ENCODE measurements at places on chromosomes 7 and 10.

GRCh38 chr7:99621271-99621670 is 4.5 kb downstream of the ZSCAN25 start:
- no peak for DNase-seq

GRCh38 chr7:124310934-124311390 is 278.1 kb upstream of the TMEM229A start:
- no peak for DNase-seq

- no peak for DNase-seq
These were observed 297.5 kb downstream of the HDAC9 start for GRCh38 chr7:18792871-18793595.

DNA sequence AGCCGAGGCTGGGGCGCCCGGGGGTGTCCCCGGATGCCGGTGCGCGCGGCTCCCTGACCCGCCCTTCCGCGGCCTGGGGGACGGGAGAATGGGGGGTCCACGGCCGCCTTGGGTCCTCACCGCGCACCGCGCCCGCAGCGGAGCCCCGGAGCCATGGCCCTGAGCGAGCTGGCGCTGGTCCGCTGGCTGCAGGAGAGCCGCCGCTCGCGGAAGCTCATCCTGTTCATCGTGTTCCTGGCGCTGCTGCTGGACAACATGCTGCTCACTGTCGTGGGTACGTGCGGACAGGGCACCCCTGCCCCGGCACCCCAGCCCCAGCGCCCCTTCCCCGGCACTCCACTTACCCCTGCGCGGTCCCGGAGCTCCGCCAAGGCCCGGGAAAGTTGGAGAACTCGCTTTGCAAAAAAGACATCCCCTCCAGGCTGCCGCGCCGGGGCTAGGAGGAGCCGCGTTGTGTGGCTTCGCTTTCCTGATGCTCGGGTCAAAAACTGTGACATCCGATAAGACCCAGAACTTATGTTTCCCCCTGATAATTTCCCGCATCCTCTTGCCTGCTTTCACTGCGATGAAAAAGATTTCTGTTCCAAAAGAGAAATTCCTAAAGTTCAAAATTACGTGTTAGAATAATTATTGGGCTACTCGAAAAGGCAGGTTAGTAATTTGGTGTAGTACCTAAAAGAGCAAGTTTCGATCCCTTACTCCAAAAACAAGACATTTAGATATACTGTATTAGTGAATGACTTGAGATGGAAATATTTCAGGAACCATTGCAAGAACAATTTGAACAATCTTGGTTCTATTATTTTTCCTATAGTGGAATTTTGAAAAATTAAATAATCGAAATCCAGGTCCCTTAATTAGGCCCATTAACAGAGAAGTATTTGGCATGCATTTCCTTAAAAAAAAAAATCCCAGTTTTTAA is 888 bp downstream of the SLC18A2 start:
- DNase-seq, result no peak

GRCh38 chr10:47369251-47369894 is 14.7 kb downstream of the ZNF488 start:
- DNase-seq, result no peak

DNA sequence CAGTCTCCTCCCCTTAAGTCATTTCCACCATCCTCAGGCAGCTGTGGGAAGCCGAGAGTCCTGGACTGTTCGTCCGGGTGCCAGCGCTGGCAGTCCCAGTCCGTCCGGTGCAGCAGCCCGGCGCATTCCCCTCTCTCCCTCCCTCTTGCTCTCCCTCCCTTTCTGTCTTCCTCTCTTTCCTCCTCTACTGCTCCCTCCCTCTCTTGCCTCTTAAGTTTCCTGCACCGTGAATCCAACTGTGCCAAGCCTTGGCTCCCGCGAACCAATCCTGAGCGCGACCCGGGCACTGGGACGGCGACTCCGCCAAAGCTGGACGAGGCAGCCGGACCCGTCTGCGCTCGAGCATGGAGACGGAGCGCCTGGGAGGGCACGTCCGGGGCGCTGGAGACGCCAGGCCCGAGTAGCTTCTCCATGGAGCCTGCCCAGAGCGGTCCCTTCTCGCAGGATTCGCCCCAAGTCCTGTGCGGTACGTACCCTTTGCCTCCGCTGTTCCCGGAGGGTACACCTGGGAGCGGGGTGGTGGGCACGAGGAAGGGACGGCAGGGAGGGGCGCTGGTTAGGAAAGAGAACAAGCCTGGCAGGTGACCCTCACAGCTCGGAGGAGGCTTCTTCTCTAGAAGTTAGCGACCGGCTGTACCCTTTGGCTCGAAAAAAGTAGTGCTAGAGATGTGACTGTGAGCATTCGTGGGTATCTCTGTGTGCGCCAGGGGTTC is 1.0 kb downstream of the NXPH1 start:
- DNase-seq, result no peak

DNA sequence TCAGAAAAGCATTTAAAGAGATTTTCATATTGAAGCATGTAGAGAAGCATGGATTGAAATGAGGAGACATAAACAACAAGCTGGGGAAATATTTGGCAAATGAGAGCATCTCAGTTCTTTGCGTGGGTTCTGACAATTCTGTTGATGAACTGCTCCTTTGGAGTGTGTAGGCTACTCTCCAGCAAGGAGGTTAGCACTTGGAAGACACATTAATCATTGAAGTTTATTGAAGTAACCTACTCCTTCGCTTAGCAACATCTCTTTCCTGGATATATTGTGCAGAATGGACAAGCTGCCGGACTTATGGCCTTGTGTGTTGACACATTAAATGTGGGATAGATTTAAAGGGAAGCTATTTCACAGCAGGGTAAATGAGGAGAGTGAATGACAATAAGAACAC is 354.5 kb upstream of the VWC2 start:
- DNase-seq, result no peak

- no peak for DNase-seq
These were observed 166.3 kb upstream of the RNF32 start for GRCh38 chr7:156474241-156474743.

- DNase-seq, result no peak
These were observed 20.4 kb downstream of the DNAJC9 start for GRCh38 chr10:73226663-73227062.

DNA sequence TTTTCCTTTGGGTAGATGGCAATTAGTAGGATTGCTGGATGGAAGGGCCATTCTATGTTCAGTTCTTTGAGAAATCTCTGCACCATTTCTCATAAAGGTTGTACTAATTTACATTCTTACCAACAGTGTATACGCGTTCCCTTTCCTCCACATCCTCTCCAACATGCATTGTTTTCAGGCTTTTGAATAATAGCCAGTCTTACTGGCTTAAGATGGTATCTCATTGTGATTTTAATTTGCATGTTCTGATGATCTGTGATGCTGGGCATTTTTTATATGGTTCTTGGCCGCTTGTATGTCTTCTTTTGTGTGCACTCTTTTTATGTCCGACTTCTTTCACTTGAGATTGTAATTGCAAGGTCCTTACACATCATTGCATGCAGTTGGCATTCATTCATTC is 11.7 kb downstream of the CLIP2 start:
- no peak for DNase-seq

GRCh38 chr7:83546586-83546985 is 102.4 kb downstream of the SEMA3E start:
- DNase-seq, result no peak

DNA sequence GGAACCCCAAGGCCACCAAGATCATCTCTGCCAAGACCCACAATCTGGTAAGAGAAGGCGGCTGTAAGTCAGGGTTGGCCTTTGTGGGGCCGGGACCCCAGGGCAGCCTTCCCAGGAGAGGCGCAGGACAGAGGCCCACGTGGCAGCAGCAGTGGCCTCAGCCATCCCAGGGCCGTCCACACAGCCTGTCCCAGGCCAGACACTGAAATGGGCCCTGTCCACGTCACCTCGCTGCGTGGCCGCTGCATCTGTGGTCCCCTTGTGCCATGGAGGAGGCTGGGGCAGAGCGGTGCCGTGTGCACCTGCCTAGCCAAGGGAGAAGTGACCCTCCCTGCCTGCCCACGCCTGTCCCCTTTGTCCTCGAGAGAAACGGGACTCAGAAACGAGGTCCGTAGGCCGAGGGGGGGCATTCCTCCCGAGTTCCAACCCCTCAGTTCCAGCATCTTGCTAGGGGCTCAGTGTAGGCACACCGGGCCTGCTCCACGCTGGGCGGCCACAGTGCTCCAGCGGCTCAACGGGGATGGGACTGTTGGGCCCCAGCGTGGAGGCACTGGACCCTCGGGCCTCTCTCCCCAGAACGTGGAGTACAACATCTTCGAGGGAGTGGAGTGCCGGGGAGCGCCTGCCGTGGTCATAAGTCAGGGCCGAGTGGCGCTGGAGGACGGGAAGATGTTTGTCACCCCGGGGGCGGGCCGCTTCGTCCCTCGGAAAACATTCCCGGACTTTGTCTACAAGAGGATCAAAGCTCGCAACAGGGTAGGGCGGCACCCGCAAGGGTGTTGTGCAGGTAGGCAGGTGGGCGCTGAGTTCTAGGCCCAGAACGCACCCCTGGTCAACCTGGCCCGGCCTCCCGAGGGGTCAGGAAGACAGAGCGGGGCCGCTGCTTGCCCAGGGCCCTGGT is 15.6 kb downstream of the DPYSL4 start:
- no peak for DNase-seq

GRCh38 chr10:30977385-30977784 is 54.3 kb downstream of the ZNF438 start:
- DNase-seq, result no peak

DNA sequence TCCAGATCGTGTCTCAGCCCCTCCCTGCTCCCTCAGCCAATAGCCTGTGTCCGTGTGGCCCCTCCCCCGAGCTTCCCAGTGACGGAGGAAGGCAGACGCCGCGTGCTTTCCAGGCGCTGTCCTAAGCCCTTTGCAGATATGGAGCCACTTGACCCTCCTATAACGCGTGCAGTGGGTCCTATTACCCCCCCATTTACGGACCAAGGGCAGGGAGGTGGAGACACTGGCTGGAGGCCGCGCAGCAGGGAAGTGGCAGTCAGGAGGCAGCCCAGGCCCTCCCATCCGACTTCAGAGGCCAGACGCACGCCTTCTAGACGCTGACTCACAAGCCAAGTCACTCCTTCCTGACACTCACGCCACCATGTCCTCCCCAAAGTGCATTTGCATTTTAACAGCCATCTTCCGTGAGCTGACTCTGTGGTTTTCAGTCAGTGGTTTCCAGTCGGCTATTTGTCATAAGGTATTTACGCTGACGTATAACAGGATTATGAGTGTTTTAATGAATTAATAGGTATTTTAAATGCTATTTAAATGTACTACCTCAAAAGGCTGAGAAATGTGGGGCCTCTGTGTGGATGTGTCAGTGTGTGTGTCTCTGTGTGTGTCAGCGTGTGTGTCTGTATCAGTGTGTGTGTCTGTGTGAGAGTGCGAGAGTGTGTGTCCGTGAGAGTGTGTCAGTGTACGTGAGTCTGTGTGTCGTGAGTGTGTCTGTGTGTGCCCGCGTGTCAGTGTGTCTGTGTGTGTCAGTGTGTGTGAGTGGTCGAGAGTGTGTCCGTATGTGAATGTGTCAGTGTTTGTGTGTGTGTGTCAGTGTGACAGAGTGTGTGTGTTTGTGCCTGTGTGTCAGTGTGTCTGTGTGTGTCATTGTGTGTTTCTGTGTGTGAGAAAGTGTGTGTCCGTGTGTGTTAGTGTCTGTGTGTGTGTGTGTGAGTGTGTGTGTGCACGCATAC is 92.0 kb upstream of the INSIG1 start:
- DNase-seq, result peak; percentile 67

DNA sequence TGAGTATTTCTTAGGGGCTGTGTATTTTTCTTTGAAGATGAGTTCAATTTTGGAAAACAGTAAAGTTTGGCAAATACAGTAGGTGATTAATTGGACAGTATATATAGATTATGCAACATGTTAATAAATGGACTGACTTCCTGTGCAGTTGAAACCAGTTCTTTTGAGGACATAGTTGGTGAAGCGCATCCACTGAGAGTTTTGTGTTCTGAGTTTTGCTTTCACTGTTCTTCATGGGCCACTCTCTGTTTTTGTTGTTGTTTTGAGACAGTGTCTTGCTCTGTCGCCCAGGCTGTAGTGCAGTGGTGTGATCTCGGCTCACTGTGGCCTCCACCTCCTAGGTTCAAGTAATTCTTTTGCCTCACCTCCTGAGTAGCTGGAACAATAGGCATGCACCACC is 109.0 kb downstream of the SDHAF3 start:
- DNase-seq, result no peak

- DNase-seq, result no peak
These were observed 123.6 kb upstream of the ANK3 start for GRCh38 chr10:60513281-60513680.

DNA sequence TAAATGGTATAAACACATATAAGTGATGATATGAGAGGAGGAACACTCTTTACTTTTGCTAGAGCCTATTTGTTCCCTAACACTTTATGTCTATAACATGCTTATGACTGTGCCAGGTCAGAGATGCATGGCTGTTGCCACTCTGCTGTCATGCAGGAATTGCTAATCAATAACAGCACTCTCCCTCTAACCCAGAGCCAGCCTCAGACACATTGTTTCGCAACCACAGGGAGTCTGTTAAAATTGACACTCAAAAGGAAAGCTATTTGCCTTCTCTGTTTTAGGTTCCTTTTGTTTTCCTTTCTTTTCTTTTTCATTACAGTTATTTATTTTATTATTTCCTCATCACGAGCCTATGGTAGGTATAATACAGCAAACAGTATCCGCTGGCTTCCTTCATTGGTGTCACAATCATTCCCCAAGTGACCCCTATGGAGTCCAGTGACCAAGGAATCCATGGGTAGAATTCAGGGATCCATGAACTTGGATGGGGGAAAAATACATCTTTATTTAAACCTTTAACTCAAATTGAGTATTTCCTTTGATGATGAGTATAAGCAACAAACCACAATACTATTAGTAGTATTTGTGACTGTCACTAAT is 6.8 kb downstream of the PON2 start:
- no peak for DNase-seq

DNA sequence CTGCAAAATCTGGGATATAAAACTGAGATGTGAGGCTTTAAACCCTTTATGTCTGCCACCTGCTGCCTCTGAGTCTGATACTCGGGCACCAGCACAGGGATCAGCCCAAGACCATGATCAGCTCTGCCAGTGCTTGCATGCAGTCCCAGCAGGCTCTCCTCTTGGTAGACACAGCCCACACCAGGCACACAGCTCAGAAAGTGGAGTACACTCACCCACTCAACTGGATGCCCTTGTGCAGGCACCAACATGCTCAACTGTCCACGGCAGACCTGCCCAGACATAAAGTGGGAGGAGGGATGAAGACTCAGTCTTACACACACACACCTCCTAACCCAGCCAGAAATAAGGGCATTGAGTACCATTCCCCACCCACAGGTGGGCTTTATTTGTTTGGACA is 18.2 kb upstream of the MYH16 start:
- DNase-seq, result no peak

DNA sequence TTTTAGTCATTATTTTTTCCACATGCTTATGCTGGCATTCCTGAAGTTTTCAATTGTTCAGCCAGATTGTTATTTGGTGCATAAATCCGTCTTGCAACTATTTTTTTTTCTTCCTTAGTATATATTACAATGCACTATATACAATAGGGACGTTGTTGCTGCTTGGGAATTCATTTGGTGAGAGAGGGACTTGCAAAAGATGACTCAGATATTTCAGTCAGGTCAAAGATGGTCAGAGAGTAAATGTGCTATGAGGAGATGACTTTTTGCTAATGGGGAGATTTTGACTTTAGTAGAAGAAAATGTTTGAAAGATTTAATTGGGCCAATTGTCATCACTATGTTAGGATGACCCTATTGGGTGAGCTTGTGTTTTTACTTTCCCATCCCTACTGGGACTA is 348.4 kb upstream of the MTPN start:
- no peak for DNase-seq

GRCh38 chr10:42939237-42939636 is 137.6 kb upstream of the RET start:
- DNase-seq, result no peak

- DNase-seq, result no peak
These were observed 213.5 kb upstream of the ZNF32 start for GRCh38 chr10:43861966-43862751.

GRCh38 chr10:76251841-76252671 is 820.6 kb downstream of the LRMDA start:
- DNase-seq, result no peak

Measured in stimulated activated CD4-positive, alpha-beta T cell treated with anti-CD3 and anti-CD28 coated beads, TNF-alpha, amount 100 ng/mL, for 1 hour (primary cell).